NCI-H446 treated with DMSO at 0.1 percent for 48 hours (cell line): ENCODE measurements at places on chromosomes 7 and 10.

DNA sequence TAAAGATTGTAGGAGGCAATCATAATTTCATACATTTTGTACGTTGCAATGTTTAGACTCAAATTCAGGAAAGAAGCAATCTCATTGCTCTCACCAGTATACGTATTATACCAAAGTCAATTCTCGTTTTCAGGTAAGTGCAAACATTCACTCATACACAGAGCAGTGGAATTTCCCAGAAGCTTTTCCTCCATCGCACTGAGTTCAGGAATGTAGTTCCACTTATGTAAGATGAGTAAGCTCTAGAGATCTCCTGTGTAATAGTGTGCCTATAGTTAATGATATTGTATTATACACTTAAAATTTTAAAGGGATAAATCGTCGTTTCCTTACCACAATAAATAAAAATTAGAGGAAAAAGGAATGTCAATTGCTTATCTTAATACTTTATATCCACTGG lies 470.8 kb upstream of the KCND2 start:
- DNase-seq: no peak

DNA sequence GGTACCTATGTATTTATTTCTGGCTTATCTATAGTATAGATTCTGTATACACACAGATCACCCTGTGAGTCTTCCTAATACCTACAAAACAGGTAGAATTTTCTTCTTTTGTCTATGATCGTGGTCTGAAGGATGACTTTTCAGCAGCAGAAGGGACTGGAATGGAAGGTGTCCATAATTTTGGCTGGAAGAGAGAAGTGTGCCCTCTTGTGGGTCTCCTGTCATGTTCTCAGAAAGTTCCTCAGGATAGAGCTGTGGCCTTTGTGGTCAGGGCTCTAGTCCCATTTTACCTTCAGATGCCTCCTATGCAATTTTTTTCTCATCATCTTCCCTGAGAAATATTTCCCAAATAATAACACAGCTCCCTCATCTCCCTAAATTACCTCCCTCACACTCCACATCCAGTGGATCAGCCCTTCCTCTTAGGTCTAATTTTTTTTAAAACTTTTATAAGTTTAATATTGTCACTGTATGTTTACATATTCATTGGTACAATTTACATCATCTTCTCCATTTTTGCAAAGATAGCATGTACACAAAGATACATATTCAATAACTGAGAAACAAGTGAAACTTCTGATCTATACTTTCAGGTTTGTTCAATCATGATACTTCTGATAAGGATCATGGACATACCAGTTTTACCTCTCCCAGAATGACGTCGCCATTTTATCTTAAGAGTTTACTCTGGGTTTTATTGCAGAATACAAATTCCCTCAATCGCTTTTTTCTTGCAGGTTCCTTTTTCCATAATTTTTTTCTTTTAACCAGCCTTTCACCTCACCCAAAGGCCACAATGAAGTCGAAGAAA lies 112.7 kb downstream of the REEP3 start:
- peak; percentile 39 for DNase-seq

GRCh38 chr10:71072823-71073210 lies 139.6 kb upstream of the UNC5B start:
- no peak for DNase-seq

DNA sequence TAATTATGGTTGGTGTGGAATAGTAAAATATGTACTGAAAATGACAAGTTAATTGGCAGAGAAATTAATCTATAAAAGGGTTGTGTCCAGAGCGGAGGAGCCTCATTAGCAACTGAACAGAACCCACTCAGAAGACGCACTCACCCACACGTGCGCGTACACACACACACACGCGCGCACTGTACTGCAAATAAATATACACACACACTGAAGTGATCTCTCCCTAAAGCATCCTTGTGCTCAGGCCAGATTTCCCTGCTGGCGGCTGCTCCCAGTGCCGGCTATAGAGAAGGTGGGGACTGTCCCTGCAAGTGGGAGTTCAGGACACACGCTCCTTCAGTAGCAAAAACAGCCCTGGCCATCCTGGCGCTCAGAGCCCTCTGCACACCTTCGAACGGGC lies 85.2 kb downstream of the CHST15 start:
- no peak for DNase-seq

DNA sequence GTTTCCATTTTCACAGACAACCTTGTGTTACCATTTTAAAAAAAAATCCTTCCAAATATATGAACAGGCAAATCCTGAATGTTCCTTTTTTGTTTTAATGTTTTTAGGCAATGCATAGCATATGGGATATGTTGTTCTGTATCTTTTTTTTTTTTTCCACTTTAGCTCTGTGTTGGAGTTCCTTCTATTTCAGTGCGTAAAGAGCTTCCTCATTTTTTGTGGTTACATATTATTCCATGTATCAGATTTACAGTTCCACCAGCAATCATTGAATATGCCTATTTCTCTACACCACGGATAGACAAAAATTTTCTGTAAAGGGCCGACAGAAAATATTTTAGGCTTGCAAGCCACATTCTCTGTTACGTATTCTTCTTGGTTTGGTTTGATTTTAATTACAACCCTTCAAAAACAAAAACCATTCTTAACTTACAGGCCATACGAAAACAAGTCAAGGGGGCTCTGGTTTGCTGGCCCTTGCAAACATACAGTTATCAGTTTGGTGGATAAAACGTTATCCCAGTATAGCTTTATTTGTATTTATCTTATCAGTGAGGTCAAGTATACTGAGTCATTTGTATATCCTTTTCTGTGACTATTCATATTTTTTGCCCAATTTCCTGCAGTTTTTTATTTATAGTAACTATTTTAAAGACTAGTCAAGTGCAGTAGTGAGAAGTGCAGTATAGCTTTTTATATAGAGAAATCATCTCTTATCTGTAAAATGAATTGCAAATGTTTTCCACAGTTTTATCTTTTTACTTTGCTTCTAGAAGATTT lies 55.7 kb downstream of the RALA start:
- DNase-seq: no peak

- DNase-seq: peak; percentile 84
Observed at GRCh38 chr7:106660862-106661720, at the start of gene CCDC71L. TSS of gene CCDC71L (minus strand) at chr7:106661158. CDS start at chr7:106660896, 262 bp downstream.

- no peak for DNase-seq
Observed at GRCh38 chr10:51007781-51008180, 66.5 kb upstream of the PRKG1 start.

GRCh38 chr7:121366852-121367431 lies 29.2 kb downstream of the FAM3C start:
- peak; percentile 21 for DNase-seq
